ENCODE measurements at places on chromosomes 2 and 18.

- DNase-seq = peak; percentile 49
Measured at GRCh38 chr2:230347659-230348305, 20.8 kb downstream of the SP140L start.

- DNase-seq = no peak
Measured at GRCh38 chr2:174979996-174980395, 25.2 kb downstream of the CHN1 start.

DNA sequence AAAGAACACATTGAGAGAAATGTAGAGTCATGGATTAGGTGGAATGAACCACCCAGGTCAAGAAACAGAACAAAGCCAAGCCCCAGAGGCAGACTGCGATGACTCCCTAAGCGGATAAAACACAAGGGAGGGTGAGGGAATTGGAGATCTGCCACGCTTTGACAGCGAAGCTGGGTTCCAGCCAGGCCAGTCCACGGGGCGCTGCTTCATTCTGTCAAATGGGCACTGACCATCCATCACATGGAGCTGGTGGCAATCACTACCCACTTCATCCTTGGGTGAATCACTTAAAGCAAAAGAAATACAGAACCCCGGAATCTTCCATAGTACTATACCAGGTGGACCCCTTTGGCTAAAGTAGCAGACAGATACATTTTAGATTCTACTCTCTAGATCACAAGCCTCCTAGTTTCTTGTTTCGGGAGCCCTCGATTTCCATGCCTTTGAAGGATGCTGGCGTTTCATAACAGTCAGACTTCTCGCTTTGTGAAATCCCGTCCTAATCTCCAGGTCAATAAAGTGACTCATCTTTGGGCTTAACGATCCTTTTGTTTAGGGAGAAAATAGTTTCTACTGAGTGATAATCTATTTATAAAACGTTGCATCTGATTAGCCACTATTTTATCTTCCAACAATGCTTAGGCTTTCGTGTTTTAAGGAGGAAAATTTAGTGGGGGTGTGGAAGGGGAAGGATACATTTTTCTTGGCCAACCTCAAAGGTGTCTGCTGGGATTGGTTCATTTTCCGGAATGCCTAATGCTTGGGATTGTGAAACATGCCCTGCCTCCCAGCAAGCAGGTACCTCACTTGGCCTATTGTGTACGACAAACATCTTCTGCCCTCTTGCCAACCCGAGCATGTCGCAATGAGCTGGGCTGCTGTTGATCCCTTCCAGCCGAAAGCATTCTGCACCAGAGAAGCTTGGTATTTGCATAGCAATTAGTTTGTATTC is 44.1 kb upstream of the HDAC4 start:
- DNase-seq = no peak

- no peak for DNase-seq
Measured at GRCh38 chr2:39069136-39069515, 51.7 kb downstream of the SOS1 start.

DNA sequence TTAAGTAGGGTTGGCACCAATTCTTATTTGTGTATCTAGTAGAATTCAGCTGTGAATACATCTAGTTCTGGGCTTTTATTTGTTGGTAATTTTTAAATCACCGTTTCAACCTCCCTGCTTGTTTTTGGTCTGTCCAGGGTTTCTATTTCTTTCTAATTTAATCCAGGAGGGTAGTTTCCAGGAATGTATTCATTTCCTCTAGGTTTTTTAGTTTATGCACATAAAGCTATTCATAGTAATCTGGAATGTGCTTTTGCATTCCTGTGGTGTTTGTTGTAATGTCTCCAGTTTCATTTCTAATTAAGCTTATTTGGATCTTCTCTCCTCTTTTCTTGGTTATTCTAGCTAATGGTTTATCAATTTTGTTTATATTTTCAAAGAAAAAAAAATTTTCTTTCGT is 1361.8 kb upstream of the DDX18 start:
- no peak for DNase-seq

- DNase-seq = no peak
Measured at GRCh38 chr2:229376866-229377265, 105.8 kb upstream of the PID1 start.

- DNase-seq = no peak
Measured at GRCh38 chr2:61288070-61288841, 126.3 kb downstream of the C2orf74 start.

GRCh38 chr2:43438342-43438741 is 157.5 kb downstream of the THADA start:
- no peak for DNase-seq

- DNase-seq = no peak
Measured at GRCh38 chr2:240220371-240220770, 79.9 kb upstream of the OTOS start.

GRCh38 chr2:154455166-154455565 is 243.3 kb upstream of the KCNJ3 start:
- no peak for DNase-seq

GRCh38 chr18:10930076-10930475 is 219.3 kb downstream of the PIEZO2 start:
- no peak for DNase-seq

- DNase-seq = no peak
Measured at GRCh38 chr18:53457068-53457467, 767.4 kb downstream of the MBD2 start.

DNA sequence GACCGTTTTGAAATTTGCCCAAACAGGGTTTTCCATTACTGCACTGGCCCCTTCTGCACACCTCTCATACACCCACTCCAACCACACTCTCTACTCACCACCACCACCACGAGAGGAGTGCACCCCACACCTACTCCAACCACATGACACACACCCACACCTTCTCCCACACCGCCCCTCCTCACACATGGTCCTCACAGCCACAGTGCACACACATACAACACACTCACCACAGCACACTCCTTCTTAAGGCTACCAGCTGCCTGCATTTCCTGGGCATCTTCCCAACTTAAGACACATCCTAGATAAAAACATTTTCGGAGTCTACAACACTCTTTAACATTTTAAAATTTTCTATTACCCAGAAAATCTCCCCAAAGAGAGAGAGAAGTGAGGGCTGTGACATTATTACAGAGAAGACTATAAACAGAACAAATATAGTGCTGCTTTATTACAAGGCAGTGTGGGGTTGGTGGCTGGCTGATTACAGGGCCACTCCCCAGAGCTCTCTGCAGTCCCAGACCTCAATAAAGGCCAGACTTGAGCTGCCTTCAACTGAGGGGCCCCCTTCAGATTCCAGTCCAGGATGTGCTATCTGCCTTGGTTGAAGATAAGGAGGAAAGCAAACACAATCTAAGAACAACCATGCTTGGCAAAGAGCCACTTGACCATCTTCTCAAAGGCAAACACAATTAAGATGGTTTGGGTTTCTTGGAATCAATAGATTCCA is 36.1 kb downstream of the NHEJ1 start:
- peak; percentile 9 for DNase-seq

DNA sequence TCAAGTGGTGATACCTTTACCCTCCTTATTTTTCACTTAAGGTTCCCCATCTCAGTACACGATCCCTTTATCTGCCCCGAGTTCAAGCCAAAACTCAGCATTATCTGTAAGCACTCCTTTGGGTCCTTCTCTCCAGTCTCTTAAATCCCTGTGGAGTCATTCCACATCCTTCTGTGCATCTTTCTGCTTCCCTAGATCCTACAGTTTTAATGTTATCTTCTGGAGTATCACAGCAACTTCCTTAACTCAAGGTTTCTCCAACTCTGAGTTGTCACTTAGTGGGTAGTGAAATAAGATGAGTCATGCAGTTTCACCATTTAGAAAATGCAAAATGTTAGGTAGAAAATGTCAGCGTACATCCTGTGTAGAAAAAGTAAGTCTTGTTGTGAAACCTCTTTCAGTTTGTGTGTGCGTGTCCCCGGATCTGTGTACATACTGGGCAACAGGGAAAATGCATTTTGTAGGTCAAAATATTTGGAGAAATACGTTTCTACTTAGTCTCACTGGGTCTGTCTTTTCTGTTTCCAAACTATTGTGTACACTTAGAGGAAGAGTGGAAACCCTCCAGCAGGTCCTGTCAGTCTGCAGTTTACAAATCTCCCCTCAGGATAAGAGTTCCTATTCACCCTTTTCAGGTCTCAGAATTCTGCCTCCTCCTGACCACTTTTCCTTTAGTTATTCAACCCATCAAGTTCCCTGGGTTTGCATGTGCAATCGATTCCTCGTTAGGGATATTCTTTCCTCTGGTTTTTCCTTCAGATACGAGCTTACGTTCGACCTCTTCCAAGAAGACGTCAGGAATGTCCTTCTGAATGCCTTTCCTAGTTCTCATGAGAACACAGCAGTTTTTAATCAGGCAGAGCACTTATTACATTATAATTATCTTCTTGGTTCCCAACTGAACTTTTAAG is 154.8 kb downstream of the TGIF1 start:
- peak; percentile 58 for DNase-seq

DNA sequence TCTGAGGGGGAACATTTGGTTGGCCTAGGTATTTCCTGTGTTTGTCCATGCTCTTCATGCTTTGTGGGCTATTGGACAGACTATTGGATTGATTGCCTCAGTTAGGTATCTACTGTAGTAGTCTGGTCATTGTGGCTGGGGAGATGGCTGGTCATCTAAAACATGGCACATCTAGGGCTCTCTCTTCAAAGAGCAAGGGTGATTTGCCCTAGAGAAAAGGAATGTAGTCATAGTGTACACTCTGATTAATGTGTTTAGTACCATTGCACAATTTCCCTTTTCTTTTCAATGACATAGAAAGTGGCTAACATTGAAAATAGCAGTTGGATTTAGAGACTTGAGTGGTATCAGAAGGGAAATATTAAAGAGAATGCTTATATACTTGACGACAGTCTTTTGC is 114.3 kb downstream of the LCLAT1 start:
- no peak for DNase-seq

DNA sequence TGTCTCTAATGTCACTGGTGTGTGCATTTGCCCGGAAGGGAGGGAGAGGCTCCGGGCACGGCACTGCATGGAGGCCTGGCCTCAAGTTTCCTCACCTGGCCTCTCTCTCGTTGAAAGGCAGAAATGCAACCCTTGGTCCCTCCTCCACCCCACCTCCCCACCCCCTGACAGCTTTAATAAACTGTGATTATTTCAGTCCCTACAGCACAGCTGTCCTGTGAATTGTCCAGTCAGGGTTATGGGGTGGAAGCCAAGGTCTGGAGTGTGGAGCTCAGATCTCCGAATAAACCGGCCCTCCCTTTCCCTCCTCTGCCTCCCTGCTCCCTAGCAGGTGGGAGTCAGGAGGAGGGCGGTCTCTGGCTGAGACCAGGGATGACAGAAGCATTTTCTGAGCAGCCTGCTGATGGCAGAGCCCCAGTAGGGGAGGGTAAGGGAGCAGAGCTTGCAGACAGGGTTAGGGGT is 199.2 kb upstream of the SMAD2 start:
- DNase-seq = no peak

- no peak for DNase-seq
Measured at GRCh38 chr18:35525795-35526494, 28.2 kb upstream of the INO80C start.

Measured in T-helper 2 cell treated with Interferon-gamma antibody and Interleukin-4, amounts not matched to agents 5 μg/mL and 100 μg/mL, for 36 hours (primary cell).